CD4-positive, alpha-beta T cell treated with Interferon alpha-2 for 1 hour (primary cell): ENCODE measurements at places on chromosomes 1 and 21.

GRCh38 chr1:109113590-109114341 is at the start of gene ELAPOR1:
TSS of gene ELAPOR1 (plus strand) at chr1:109114115. CDS start at chr1:109114184, 69 bp downstream.
- peak; percentile 90 for DNase-seq

DNA sequence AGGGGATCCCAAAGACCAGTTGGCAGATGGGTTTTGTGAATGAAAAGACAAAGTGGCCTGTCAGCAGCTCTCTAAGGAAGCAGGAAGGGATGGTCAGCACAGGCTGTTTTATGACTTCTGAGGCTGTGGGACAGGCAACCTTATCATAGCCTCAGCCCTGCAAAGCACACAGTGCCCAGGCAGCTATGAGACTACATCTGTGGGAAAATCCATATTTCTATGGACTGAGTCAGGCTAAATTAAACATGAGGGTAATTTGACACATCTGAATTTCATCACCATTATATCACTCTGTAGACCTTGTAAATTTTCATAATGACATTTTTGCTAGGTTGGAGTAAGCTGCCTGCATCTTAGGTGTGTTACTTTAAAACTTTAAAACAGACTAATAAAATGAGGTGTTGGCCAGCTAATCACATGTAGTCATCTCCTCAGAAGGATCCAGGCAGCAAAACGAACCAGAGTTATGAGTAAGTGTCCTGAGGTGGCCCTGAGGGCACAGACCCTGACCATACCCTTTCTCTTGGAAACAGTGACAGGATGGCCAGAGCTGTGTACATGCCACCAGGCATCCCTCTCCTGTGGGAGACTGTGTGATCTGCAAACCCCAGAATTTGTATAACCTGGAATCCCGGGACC is 14.6 kb downstream of the NGF start:
- no peak for DNase-seq

DNA sequence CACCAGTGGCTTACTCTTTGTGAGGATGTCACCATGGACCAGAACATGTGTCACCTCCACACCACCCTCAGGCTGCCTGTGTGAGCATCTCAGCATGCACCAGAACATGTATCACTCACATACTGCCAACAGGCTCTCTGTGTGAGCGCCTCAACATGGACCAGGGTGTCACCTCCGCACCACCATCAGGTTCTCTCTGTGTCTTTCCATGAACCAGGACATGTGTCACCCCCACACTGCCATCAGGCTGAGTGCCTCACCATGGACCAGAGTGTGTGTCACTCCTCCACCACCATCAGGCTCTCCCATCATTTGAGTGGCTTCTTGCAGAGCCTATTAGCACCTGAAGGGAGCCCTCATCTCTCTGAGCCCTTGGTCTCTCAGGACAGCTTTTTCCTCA is 125.2 kb downstream of the ZNF648 start:
- DNase-seq, result no peak

- no peak for DNase-seq
Observed at GRCh38 chr1:225228871-225229303, 199.0 kb downstream of the LBR start.

- DNase-seq, result no peak
Observed at GRCh38 chr1:212166244-212166643, 119.0 kb upstream of the PPP2R5A start.

DNA sequence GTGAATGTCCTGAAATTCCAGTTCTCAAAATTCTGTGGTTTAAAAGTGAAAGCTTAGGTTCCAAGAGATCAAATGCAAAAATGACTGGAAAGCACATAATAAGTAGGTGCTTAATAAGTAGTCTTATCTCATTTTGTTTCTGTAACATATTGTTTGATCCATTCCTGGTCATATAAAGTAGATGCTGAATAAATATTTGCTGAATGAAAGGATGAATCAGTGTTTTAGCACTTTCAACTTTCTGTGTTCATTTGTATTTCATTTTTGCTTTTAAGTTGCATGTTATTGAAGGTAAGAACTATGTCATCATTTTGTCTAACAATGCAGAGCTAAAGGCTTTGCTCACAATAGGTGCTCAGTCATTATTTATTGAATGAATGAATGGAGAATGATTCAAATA is 6.3 kb downstream of the MAST2 start:
- DNase-seq, result no peak

- DNase-seq, result no peak
Observed at GRCh38 chr1:226979517-226980121, 39.5 kb downstream of the COQ8A start.

DNA sequence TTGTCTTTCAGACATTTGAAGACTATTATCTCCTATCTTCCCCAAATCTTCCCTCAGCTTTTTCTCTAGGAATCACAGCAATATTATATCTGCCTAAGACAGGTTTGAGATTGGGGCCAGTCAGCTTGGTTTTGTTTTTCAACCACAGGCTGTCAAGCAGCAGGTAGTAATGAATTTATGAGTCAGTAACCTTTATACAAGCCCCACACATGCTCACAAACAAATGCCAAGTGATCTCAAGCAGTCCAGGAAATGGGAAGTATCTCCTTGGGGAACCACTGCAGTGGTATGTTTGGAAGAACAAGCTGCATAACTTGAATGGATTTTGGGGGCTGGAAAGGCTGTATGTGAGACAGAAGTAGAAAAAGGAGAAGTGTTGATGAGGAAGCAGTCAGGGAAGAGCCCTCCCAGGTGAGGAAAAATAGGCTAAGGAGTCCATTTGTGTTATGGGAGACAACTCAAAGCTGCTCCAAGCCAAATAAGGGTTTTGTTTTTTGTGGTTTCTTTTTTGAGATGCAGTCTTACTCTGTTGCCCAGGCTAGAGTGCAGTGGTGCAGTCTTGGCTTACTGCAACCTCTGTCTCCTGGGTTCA is 2.1 kb downstream of the DHDDS start:
- DNase-seq, result no peak

- no peak for DNase-seq
Observed at GRCh38 chr1:186183970-186184628, 191.0 kb downstream of the TPR start.

GRCh38 chr1:161258439-161259344 is at the start of gene PCP4L1:
TSS of gene PCP4L1 (plus strand) at chr1:161258745. CDS start at chr1:161258975, 230 bp downstream.
- DNase-seq, result peak; percentile 3

- no peak for DNase-seq
Observed at GRCh38 chr1:224696021-224696420, 79.9 kb downstream of the CNIH3 start.

- DNase-seq, result no peak
Observed at GRCh38 chr1:178541379-178541778, 28.5 kb downstream of the TEX35 start.

DNA sequence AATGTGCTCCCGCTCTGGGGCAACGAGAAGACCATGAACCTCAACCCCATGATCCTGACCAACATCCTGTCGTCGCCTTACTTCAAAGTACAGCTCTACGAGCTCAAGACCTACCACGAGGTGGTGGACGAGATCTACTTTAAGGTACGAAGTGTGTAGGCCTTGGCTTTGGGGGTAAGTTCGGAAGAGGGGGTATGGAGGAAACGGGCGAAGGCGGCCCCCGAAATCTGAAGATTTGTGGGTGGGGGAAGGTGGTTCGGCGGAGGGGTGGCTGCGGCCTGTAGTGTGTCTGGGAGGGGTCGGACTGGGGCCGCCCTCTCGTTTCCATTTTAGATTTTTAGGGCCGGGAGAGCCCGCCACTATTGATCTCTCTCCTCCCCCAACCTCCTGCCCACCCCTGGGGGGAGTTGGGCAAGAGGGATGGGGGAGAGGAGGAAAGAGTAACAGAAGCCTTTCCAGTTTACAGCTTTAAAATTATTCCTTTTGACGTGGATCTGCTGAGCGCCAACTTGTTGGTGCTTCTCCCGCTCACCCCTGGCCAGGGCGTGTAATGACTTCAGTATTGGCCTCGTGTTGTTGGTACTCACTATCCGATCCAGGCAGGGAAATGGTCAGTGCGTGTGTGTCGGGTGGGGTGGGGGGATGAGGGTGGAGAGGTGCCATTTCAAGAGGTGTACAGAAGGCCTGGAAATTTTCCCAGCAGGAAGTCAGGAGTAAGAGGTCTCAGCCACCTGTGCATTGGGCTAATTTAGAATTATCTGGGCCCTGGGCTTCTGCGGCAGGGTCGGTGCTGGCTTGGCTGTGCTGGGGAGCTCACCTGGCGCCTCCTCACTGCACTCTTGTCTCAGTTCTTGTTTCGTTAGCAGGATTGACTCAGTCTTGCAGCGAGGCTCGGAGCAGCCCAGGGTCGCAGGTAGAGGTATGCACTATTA is 880 bp downstream of the PRPF38B start:
- DNase-seq, result peak; percentile 89

GRCh38 chr1:227092069-227092468 is 152.0 kb downstream of the COQ8A start:
- DNase-seq, result no peak

DNA sequence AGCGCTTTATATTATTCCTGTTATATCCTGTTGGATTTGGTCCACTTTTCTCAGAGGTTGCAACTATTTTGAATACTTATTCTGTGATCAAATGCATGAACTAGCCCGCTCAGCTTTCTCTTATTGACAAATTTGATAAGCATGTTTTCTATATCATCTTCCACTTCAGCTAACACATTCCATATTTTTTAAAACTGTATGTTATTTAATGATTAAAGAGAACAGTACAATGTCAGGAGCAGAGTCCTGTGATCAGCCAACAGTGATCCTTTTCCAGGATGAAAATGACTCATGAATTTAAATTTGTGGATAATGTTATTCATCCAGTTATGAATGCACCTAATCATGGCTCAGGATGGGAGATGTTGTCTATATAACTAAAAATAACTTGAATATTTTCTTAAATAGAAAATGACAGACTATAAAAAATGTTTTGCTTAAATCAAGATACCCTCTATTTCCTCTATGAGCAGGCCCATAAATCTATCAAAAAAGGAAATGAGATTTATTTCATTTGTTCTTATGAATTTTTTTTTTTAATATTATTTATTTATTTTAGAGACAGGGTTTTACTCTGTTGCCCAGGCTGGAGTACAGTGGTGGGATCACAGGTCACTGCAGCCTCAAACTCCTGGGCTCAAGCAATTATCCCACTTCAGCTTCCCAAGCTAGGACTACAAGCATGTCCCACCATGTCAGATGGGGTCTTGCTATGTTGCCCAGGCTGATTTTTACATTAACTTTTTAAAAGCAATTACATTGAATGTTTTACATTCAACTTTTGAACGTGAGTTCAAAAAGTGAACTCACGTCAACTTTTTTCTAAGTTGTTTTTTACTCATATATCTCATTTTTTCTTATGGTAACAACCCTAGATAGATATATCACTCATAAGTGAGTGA is 12.5 kb downstream of the BPNT1 start:
- DNase-seq, result no peak

GRCh38 chr1:174815036-174815435 is 184.7 kb upstream of the CACYBP start:
- no peak for DNase-seq

DNA sequence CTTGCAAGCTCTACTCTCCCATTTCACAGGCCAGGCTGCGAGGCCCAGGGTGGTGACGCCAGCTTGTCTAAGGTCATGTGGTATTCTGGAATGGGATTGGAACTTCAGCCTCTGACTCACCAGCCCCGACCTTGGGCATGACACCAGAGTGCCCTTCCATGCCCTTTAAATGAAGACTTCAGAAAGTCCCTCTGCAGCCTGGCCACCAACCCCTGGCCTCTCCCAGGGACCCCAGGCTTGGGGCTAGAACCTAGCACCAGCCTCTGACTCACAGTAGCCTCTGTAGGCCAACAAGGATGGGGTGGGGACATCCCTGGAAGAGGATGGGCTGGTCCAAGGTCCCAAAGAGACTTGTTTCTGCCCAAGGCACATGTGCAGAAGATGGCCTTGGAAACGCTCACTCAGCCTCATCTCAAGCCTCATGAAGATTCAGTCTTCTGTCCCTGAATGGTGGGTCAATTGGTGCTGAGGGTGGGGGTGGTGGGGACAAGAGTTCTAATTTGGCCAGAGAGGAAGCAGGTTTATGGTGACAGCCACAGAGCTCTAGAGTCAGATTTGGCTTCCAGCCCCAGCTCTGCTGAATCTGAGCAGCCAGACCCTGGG is 36.1 kb upstream of the RUNX3 start:
- DNase-seq, result no peak

DNA sequence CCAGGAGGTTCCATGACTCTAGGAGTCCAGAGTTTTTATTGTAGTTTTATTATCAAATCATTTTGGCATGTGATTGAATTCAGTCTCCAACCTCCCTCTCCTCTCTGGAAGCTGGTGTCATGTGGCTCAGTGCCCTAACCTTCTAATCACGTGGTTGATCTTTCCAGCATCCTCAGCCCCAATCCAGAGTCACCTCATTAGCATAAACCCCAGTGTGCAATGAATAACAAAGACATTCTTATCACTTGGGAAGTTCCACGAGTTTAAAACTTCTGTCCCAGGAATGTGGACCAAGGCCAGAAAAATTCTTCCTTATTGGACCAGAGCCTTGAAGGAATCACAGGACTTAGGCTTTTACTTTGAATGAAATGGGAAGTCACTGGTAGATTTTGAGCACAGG is 52.2 kb downstream of the KIRREL1 start:
- no peak for DNase-seq

GRCh38 chr1:195096051-195096521 is 1512.2 kb downstream of the KCNT2 start:
- DNase-seq, result no peak

DNA sequence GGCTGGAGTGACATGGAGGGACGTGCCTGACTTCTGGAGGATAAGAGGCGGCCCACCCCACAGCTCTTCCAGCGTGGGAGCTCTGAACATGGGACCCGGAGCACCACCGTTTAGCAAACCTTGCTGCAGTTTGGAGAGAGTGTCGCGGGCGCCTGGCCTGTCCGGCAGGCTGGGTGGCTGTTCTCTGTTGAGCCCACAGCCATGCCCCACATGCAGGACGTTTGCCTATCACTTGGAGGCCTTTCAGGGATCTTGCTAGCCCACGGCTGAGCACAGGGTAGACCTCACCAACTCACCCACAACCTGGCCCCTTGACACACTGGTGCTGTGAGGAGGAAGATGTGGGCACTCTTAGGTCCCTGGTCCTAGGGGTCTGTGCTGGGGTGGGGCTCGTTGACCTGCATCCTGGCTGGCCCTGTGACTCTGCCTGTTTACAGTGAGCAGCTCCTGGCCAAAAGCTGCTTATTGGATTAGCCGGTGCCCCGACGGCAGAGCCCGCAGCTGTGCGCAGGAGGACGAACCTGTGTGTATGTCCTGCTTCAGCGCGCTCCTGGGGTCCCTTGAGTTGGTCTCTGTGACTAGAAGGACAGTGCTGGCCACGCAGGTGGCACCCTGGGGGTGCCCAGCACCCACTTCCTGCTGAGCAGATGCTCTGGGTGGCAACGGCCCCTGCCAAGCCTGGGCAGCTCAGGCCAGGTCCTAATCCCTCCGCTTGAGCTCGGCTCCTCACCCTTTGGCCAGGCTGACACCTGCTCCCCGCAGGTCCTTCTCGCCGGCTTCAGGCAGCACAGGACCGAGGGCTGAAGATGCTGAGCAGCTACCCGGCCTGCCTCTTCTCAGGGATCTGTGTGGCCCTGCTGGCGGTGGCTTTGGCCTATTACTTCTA is 72.4 kb upstream of the TRAPPC10 start:
- no peak for DNase-seq

- DNase-seq, result no peak
Observed at GRCh38 chr1:15866721-15867201, 19.3 kb downstream of the SPEN start.

GRCh38 chr1:192270398-192270797 is 46.4 kb upstream of the RGS21 start:
- DNase-seq, result no peak
